T follicular helper cell (primary cell): ENCODE measurements at places on chromosomes 5 and 9.

DNA sequence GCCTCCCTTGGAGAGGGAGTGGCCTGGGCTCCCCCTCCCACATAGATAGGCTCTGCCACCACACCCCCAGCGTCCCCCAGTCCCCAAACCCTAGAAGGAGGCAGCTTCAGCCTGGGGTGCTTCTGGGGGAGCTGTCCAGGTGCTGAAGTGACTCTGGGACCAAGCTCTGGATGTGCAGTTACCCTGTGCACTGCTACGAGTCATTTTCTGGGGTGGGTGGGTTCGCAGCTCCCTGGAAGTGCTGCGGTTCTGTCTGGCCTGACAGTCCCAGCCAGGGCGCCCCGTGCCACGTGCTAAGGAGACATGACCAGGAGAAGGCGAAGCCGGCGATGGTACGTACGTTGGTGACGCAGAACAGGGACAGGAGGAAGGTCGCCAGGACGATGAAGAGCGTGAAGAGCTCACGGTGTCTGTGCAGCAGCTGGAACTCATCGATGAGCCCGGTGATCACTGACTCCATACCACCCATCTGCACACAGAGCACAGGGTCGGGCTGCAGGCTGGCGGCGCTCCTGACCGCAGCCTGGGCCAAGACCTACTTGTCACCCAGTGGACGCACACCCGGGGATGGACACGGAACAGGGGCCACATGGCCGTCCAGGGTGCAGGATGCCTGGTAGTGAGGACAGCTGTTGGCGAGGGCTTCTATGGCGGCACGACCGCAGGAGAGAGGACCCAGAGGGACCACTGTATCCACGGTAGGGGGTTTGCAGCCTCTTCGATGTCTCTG lies 35.7 kb downstream of the SLC6A3 start:
- DNase-seq = no peak

- no peak for DNase-seq
These were observed 188.7 kb upstream of the TLE4 start for GRCh38 chr9:79383096-79383495.

DNA sequence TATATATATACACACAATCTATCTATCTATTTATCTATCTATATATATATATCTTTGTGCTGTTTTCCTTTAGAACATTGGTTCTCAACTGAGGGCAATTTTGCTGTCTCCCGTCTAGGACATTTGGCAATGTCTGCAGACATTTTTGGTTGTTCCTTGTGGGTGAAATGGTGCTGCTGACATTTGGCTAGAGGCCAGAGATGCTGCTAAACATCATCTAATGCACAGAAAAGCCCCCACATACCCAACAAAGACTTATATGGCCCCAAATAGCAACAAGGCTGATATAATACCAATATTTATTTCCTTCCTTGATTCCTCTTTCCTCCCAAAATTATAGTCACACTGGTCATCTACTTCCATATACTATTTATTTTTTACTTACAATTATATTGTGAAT lies 197.5 kb downstream of the TRPM3 start:
- no peak for DNase-seq

DNA sequence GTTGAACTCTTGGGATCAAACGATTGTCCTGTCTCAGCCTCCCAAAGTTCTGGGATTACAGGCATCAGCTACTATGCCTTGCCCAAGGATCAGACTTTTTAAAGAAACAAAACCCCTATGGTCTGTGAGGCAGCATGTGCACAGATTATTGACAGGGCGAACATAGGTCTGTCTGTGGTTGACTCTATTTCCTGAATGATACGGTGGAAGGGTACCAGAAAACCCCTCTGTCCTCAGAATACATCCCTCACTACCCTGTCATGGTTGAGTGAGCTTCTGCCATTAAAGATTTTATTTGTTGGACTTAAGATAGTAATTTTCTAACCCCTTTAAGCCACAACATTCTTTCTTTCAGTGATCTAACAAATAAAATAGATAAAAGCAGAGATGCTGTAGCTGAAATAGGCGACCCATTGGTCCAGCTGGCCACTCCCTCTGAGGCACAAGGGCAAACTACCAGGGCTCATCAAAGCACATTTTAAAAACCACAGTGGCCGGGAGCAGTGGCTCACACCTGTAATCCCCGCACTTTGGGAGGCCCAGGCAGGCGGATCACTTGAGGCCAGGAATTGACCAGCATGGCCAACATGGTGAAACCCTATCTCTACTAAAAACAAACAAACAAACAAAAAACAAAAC lies 84.9 kb upstream of the ANKRD55 start:
- DNase-seq = no peak

- DNase-seq = no peak
These were observed 136.5 kb downstream of the KIF4B start for GRCh38 chr5:155150012-155150411.

- DNase-seq = no peak
These were observed 904 bp downstream of the RPL12 start for GRCh38 chr9:127450243-127450760.

DNA sequence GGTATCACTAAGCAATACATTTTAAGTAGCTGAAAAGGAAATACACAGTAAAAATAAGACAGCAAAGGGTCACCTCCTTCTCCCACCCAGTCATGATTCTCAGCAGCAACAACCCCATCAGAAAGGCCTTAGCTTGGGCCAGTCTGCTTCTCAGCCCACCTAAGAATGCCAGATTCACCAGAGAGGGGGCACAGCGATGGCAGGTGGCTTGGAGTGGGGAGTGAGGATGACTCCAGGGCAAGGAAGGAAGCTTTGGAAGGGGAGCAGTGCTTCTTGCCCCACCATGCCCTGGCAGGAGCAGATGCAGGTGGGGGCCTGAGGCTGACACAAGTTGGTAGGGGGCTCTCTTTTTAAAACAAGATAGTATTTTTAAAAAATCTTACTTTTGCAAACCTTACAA lies 51.4 kb downstream of the ABCA1 start:
- DNase-seq = no peak

GRCh38 chr5:32017692-32018367 lies 156.3 kb downstream of the GOLPH3 start:
- DNase-seq = no peak

DNA sequence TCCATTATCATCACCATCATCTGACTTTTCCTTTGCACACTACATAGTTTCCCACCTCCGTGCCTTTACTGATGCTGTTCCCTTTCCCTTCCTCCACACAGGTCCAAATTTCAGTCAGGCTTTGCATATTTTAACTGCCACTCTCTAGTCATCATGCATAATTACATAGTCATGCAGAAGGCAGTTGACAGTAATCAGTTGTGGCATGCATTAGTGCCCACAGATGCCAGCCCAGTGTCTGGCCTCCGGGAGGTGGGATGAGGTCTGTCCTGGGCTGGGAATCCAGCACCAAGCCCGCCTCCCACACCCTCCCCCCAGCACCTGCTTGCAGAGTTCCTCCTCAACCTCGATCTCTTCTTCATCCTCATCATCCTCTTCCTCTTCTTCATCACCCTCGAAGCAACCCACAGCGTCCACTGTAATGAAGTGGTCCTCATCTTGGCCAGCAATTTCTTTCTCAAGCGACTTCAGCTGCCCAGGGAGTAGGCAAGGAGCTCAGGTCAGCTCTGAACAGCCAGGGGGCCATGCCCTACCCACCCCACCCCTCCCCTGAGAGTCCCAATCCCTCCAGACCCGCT lies 8.8 kb downstream of the BBLN start:
- no peak for DNase-seq

- no peak for DNase-seq
These were observed 212.3 kb upstream of the MPDZ start for GRCh38 chr9:13491493-13492424.
